ENCODE measurements at places on chromosomes 16 and 17.

- no peak for DNase-seq
Measured at GRCh38 chr17:59342681-59343131, 11.3 kb downstream of the YPEL2 start.

DNA sequence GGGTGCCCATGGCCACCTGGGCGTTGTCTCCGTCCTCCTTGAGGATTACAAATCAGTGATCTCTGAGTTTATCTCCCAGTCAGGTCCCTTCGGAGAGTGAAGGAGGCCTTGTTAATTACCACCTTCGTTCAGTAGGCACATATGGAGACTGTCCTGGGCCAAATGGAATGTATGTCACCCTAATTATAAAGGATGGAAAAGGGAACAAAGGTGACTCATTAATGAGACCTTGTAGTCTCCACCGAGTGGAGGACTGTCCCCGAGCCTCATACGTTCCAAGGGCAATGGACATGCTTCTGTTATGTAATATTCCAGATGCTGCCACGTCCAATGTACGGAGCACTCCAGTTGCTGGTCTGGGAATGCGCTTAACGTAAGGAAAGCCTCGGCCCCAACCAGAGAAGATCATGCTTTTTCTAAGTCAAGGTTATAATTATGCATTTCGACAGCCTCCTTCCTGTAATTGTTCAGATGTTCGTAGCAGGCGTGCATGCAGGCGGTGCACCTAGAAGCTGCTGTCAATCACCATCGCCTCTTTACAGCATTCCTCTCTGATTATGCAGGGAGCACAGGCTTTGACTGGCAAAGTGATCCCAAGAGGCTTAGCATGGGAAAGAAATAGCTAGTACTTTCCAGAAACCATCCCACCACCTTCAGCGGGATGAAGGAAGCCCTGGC, 22.4 kb upstream of the SEC14L1 start:
- DNase-seq: peak; percentile 38

DNA sequence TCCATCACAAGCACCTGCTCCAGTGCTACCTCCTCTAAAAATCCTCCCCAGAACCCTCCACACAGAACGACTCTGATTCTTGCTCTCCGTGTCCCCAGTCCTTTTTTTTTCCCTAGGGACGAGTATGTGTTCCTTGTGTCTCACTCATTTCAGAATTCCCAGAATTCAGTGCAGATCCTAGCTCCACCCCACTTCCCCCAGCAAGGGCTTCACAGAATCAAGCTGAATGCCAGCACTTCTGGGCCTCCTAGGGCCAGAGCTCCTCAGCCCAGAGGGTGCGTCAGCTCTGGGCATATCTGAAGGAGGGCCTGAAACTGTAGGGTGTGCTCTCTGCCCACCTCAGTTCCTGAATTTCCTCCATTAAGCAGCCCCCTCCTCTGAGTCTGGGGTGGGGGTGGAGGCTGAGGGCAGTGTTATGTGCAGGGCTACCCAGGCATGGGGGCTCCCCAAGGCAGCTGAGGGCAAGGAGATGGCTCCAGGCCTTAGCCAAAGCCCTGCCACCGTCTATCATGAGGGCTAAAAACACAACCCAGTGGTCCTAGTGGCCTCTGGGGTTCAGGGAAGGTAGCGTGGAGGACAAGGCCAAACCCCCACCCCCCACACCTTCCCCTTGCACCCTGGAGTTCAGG, 6.5 kb downstream of the UNC119 start:
- no peak for DNase-seq

- DNase-seq: no peak
Measured at GRCh38 chr17:46106966-46107644, 86.1 kb downstream of the KANSL1 start.

DNA sequence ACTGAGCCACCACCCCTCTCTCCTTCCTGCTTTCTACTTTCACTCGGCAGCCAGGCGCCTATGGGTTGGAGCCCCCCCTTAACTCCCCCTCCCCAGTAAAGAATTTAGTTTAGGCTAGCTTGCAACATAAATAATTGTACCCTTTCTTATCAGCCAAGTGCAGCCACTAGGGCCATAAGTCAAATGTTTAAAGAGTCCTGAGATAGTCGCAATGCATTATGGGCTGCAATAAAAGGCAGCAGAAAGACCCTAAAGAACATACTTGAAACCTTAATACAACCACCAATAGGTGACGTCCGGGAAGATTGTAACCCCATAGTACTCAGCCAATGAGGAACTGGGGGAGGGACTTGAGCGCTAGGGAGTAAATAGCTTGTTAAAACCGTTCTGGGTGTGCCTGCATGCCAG, 40.5 kb downstream of the C16orf82 start:
- no peak for DNase-seq

DNA sequence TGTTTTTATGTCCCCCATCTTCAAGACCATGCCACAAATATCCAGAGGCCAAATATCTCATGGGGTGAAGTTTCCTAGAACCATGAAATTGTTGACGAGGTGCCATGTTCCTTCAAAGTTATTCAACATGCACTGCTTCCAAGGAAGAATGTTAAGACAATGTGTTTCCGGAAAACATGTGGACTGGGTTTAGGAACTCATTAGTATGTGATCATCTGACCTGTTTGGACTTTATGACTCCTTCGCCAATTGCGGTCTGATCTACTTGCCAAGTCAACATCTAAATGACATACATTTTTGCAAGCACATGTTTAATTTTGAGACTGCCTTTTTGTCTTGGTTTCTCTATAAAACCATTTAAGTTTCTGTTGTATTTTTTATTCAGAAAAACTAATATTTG, 234.8 kb downstream of the MAF start:
- DNase-seq: no peak

- no peak for DNase-seq
Measured at GRCh38 chr16:58016840-58017446, 8.6 kb upstream of the MMP15 start.

DNA sequence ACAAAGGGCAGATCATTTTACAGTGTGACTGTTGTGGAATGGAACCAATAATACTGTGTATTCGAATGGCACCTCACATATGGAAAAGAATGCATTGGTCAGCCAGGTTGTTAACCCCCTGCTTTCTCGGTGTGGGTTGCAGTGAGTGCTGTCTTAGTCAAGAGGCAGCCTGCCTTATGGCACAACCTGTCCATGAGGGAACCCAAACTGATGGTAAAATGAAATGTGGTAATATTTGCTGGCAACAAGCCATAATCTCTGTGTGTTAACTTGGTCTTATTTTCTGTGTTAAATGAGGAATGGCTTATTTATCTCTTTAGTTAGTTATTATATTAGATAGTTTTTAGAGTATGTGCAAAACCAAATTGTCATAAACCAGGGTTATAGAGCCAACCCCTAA, 81.6 kb downstream of the TMC6 start:
- no peak for DNase-seq

GRCh38 chr17:51701501-51701900, 441.2 kb downstream of the UTP18 start:
- DNase-seq: no peak

DNA sequence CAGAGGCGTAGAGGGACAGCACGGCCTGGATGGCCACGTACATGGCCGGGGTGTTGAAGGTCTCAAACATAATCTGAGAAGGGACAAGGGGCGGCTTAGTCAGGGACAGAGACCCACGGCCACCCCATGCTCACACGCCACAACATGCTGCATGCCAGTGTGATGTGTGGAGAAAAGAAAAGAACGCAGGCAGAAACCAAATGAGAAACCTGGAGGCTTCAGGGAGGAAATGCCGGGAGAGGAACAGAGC, 1.1 kb downstream of the ACTG1 start:
- DNase-seq: no peak

DNA sequence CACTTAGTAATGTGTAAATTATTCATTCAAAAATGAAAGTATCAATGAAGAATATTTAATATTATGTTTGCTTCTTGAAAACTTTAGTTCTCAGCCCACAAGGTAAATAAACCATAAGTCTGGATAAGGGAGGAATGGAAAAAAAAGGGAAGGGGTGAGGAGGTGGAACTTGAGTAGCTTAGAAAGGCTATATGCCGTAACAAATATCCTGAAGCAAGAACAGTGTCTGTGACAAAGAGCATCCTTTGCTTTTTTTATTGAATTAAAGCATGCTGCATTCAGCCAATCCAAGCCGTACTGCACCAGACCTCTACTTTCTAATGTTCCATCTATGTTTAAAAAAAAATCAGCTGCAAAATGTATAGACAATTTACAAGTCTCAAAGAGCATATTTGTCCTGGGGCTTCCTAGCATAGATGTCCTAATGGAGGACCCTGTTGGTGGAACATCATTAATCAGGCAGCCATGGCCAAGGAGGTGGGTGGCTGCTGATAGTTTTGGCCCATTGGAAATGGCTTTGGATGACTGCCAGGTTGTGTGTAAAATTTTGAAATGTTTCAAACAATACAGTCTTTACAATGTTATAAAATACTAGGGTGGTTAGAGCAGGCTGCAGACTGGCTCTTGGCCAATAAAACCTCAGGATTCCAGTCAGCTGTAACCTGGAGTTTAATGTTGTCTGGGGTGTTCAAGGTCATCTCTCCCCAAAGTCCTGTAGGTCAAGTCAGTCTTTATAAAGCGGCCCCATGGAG, 895.8 kb upstream of the SOX9 start:
- DNase-seq: no peak

GRCh38 chr17:73998653-73999645, 204.5 kb upstream of the RPL38 start:
- no peak for DNase-seq

GRCh38 chr17:29495011-29495410, 71.8 kb downstream of the ABHD15 start:
- DNase-seq: no peak

- no peak for DNase-seq
Measured at GRCh38 chr16:73268366-73268993, 220.6 kb upstream of the ZFHX3 start.

DNA sequence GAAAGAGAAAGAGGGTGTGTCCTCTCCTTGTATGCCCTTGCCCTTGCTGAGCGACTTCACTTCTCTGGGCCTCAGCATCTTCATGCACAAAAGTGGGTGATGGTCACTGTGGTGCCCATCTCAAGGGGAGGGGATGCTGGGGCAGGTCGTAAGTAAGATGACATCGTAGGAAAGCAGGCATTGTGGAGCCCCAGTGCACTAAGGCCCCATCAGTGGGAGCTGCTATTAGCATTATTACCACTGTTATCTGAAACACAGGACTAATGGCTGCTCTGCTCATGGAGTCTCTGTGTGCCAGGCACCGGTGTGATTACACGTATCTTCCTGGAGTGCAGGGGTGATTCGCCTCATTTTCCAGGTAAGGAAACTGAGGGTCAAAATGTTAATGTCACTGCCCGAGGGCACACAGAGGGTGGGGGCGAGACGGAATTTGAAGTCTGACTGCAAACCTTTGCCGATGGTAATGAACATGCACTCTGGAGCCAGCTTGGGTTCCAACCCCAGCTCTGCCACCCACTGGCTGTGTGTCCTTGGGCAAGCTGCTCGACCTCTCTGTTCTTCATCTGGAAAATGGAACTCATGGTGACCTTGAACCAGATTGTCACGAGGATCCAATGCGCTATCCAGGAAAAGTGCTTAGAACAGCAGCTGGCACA, 63.2 kb upstream of the GSE1 start:
- no peak for DNase-seq

- DNase-seq: no peak
Measured at GRCh38 chr17:65290616-65291015, 153.4 kb downstream of the RGS9 start.

GRCh38 chr17:62802561-62803205, 5.4 kb downstream of the MARCHF10 start:
- DNase-seq: no peak

DNA sequence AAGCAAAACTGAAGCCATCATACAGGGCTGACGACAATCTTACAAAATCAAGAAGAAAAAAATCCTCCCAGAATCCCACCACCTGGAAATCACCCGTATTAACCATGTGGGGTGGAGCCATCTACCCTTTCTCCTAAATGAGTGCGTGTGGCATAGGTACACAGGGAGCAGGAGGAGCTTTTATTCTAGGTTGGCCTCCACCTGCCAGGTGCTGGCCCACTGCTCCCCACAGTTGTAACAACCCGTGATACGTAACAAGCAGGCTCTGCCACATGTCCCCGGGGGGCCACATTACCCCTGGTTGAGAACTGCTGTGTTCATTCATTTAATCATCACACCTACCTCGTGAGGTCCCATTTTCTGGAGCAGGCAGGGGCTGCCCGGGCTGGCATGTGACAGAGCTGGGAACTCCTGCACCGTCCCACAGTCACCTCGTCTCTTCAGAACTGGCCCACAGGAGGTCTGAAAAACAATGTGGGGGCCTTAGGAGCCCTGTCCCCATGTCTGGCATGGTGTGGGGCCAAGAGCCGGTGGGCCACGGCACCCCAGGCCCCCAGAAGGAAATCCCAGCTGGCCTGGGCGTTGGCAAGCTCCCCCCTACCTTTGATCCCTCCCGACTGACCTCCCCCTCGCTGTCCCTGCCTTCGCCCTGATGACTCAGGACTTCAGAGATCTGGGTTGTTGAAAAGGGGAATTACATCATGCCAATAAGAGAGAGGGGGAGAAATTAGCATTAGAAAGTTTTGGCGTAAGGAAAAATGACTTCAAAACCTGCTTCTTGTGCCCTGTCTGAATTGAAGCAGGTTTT, 12.9 kb downstream of the CMIP start:
- no peak for DNase-seq

- peak; percentile 1 for DNase-seq
Measured at GRCh38 chr17:48791128-48792032, 25.6 kb downstream of the TTLL6 start.

DNA sequence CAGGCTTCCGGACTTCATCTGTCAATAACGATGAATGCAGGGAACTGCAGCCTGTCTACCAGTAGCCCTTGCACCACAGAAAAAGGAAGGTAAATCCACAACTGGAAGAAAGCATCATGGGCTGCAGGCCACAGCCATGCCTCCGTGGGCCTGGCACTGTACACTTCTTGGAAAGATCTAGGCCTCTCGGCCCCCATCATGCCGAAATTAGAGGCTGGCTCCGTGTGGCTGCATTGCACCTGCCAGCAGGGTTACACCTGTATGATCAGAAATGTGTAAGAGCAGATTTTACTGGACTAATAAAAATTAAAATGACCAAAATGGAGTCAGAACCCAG, 52.2 kb downstream of the SDK2 start:
- DNase-seq: no peak

- no peak for DNase-seq
Measured at GRCh38 chr16:78607465-78607864, 508.0 kb downstream of the WWOX start.

DNA sequence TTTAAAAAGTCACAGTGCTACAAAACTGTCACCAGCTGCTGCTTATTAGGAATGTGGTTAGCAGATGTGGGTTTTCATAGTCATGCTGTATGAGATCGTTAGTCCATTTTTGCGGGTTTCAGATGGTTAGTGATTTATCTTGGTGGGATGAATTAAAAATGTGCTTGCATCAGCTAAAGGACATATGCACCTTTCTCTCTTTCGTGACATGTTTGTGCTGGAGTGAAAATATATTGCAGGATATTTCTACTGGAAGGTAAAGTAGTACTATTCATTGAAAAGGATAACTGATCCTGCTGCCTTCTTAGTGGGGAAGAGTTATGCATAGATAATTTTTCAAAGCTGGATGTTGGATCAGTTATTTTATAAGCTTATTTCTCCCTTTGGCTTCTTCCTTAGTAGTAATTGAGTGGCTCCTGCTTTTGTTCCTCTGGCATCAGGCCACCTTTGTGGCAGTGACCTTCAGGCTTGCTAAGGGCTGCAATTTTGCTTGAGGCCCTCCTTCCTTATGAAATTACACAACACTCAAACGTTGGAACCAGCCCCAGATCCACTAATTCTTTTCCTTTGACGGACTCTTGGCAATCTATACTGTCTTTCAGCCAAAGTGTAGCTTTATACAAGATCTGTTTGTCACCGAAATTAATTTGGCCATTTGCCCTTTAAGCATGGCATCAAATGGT, 7.5 kb upstream of the SNTB2 start:
- DNase-seq: no peak

Data from caudate nucleus (tissue), 63 donors.